Effector CD8-positive, alpha-beta T cell (primary cell): ENCODE measurements at places on chromosomes 4 and X.

DNA sequence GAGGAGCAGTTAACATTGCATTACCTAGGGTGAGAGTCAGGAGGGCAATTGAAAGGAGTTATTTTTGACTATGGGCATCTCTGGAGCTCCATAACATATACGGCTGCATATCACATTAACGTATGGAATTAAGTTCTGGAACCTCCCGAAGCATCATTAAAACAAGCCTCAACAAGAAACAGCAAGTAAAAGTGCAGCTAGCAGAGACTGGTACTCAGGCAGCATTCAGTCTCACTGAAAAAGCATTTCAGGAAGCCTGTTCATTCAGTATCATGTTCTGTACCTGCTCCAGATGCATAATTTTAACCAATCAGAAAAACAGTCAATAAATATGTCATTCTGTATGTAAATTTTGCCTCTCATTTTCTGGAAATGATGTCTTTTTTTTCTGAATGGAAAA lies 299.6 kb downstream of the EPHA5 start:
- no peak for DNase-seq

GRCh38 chr4:151717314-151717713 lies 43.5 kb downstream of the GATB start:
- DNase-seq: no peak

DNA sequence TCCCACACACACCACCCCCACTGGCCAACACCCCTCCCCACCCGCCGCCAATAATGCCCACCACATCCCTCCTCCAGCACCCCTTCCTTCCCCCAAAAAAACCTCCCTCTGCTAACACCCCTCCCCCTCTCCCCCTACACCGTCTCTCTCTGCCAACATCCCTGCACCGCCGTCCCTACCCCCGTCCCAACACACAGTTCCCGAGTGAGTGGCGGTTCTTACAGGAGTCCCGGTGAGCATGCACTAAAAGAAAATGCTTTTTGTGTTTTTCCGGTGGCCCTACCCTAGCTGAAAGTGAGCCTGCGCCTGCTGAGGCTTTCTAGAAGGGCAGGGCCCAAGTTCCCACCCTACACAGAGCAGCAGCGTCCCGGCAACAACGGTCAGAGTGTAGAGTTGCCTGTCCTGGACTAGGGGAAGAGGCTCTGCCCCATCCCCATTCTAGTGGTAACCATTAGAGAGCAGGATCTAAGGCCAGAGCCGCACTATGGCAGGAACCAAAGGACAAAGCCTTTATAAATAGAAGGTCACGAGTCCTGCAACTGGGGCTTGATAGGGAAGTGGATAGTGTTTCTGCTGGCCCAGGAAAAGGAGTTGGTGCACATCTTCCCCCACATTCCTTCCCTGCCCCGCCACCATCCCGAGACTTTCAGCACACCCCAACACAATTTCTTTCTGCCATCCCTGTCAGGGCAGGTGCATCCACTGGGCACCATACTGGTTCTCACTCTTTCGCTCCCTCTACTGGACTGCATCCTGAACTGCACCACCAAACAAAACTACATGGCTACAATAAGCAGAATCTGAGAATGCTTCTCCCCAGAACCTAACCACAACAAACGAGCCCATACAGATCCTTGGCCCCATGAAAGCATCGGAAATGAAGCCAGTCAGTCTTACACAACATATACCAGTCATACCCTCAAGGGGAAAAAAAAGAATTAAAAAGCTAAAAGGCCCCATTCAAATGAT lies 78.1 kb upstream of the PAGE3 start:
- DNase-seq: no peak

GRCh38 chr4:71270901-71271300 lies 67.9 kb upstream of the SLC4A4 start:
- no peak for DNase-seq

DNA sequence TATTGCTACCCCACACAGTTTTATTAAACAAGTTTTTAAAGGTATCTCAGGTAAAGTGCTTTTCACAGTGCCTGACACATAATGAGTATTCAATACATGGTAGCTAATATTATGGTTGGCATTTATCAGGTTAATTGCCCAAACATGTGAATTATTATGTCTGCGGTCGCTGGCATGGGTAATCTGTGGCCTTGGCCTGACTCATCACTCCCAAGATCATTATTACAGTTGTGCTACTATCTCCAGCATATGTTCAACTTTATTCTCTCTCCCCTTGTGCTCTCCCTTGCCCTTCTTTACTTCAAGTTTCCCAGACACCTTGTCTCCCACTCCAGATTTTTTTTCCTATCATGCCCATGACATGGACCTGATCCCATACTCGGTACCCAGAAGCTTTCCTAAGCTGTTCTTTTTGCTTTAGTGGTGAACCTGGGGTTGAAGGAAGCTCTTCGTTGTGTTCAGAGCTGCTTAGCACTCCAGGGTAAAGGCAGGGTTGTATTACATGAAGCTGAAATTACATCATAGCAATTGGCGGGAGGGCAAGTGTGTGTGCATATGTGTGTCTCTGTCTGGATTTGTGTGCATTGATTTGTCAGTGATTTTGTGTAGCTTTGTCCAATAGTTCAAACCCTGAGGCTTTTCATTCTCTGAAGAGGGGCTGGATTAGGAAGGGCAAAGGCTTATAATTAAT lies 176.5 kb upstream of the NRK start:
- no peak for DNase-seq

DNA sequence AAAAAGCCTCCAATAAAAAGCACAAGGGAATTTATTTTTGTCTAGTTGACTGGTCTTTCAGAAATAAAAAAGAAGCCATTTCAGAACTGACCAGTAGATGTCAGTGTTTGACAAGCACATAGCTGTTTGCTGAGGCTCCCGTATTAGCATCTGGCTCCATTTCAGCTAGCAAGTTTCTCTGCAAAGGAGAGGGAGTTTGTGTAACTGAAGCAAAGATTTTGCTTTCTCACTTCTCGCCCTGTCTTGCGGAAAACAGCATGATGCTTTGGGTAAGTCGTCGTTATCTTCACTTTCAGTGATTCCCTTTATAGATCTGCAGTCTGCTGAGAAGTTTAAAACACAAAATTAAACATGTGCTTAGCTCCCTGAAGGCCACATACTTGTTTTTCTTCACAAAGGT lies 85.5 kb downstream of the CT47B1 start:
- no peak for DNase-seq

- no peak for DNase-seq
Observed at GRCh38 chr4:25624616-25625015, 31.0 kb upstream of the SLC34A2 start.

DNA sequence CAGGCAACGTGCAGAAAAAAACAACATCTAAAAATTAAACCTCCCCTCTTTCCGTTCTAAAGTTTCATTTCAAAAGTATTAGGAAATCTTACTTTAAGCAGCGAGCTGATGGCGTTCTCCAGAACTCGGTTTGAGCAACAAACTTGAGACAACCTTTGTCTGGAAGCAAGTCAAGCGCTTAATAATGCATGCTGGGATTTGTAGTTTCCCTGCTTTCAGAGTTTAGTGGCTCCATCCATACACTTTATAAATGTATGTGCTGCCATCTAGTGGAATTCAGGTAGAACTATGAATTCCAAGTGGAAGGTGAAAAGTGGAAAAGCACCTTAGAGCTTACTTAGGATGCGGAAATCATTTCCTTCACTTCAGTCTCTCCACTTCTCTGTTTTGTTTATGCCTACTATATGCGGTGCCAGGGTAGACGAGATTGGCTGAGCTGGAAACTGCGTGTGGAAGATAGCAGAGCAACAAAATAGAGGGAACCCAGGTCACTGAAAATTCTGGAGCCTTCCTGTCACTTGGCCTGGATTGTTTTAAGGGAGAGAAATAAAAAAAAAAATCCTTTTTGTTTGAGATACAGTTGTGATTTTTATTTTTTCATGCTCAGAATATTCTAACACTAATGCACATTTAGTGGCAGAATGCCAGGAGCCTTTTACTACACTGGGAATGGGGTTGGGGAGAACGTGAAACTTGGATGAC lies at the start of gene BDH2:
Gene BDH2 (minus strand): TSS at position 144 of the 702 bp plus-strand sequence. CDS start 3,580 bp downstream, outside the sequence.
- DNase-seq: peak; percentile 1

DNA sequence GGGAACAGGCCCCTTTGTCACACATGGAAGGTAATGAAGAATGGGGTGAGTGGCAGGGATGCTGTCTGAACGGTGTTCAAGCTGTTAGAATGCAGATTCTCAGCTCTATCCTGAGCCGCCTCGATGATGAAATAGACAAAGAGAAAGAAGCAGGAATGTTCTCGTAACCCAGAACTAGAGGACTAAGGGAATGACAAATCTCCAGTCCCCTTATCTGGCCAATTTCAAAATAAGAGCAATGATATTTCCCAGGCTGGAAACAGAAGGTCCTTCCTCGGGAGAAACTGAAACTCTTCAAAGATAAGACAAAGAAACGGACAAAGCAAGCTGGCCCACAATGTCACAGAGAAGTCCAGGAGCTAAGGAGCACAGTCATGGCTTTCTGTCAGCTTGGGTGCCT lies 29.5 kb upstream of the MTNR1A start:
- DNase-seq: no peak

DNA sequence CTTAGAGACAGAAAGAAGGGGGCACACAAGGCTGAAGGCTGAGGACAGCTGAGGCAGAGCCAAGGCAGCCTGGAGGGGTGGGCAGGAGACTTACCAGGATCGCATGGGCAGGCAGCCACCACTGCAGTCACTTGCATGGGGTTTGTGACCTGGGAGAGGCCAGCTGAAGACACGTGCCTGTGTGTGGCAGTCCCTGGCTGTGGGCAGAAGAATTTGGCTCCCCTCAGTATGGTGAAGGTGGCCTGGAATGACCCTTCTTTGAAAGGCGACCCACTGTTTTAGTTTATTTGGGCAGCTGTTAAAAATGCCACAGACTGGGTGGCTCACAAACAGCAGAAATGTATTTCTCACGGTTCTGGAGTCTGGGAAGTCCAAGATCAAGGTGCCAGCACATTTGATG lies 22.1 kb upstream of the SLC34A2 start:
- no peak for DNase-seq

- DNase-seq: no peak
Observed at GRCh38 chrX:34918091-34918736, 24.4 kb upstream of the FAM47B start.

DNA sequence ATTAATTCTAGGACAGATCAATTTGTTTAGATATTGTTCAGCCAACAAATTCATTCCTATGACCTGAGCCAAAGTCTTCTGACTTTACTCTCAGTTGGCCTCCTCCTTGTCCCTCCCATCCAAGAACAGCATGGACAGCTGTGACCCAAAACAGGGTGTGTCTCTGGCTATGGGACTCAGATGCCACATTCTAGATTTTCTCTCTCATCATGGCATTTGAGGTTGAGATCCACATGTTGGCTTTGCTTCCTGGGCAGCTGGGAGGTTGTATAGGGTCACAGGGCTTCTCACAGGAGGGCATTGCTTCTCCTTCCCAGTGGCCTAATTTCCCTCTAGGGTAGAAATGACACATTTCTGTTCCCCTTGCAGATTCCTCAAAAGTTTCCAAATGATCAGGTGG lies 22.6 kb upstream of the EGF start:
- no peak for DNase-seq

DNA sequence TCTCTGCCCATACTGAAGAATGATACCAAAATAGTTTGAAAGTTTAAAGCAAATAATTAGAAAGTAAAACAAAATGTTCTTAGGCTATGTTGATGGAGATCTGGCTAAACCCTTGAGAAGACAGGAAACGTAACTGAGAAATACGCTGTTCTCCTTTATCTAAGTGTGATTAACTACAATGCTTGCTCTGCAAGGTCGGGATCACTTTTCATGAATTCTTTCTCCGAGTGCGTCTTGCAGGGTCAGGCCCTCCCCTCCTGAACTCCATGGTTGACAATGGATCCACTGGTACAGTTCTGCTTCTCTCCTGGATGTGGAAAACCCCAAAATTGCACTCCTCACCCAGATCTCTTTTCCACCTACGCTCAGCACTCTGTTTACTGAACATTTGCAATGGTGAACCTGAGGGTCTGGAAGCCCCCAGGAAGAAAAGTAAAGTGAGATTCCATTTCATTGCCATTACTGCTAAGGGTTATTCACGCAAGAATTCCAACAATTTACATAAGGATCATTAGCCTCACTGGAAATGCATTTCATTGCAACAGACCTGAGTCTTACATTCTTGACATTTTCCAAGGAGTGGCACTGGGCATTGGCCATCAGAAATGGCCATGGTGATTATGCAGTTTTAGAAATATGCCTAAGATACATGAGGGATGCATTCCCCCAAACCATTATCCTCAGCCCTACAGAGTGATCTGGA lies 24.6 kb upstream of the WWC2 start:
- DNase-seq: no peak

- DNase-seq: no peak
Observed at GRCh38 chrX:7083021-7083420, 64.5 kb upstream of the STS start.

DNA sequence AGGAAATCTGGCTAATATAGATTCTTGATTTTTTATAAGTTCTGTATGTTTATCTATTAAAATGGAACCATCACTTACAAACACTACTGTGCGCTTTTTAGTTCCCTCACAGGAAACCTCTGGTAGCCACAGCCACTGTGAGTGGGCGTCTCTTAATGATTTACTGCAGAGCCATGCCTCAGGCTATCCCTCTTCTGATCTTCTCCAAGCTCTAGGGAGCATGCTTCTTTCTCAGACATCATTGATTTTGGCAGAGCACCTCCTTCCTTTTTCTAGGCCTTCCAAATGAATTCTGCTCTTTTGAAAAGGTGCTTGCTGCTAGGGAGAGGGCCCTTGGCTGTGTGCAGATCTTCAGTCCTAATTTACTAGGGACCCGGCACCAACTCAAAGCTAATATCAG lies 61.1 kb upstream of the STS start:
- DNase-seq: no peak

- no peak for DNase-seq
Observed at GRCh38 chr4:99827454-99827853, 10.8 kb downstream of the DAPP1 start.

DNA sequence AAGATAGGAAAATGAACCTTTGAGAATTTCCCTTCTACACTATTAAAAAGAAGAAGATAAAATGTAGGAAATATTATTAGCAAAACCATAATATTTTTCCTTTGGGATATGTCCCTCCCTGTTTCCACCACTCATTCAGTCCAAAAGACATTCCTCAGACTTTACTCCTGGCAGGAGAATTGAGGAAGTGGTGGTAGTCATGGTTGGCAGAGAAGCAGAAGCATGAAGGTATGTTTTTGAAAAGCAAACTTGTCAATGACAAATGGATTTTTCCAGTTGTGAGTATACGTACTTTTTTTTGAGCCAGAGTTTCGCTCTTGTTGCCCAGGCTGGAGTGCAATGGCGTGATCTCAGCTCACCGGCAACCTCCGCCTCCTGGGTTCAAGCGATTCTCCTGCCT lies 13.7 kb downstream of the STAG2 start:
- no peak for DNase-seq

- DNase-seq: no peak
Observed at GRCh38 chr4:8041172-8041571, 101.5 kb upstream of the AFAP1 start.

DNA sequence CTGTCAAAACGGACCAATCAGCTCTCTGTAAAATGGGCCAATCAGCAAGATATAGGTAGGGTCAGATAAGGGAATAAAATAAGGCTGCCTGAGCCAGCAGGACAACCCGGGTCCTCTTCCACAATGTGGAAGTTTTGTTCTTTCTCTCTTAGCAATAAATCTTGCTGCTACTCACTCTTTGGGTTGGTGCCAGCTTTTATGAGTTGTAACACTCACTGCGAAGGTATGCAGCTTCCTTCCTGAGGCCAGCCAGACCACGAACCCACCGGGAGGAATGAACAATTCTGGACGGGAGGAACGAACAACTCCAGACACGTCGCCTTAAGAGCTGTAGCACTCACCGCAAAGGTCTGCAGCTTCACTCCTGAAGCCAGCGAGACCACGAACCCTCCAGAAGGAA lies 287.8 kb downstream of the RAPGEF2 start:
- DNase-seq: no peak
